ENCODE measurements at places on chromosomes 4 and X.

DNA sequence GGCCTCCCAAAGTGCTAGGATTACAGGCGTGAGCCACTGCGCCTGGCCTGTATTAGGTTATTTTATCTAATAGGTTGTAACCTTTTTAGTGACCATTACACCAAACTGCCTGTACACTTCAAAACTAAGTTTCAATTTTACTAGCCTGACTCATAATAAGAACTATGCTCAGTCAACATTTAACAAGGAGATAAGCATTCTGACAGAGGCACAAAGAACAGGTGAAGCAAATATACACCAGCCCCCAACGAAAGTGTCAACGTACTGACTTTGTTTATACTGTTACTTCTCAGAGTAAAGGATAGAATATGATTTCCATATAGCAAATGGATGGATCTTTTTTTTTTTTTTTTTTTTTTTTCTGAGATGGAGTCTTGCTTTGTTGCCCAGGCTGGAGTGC is 62.8 kb downstream of the SHISA3 start:
- DNase-seq, result no peak

- DNase-seq, result no peak
Observed at GRCh38 chr4:38080061-38080974, 120.1 kb downstream of the PTTG2 start.

DNA sequence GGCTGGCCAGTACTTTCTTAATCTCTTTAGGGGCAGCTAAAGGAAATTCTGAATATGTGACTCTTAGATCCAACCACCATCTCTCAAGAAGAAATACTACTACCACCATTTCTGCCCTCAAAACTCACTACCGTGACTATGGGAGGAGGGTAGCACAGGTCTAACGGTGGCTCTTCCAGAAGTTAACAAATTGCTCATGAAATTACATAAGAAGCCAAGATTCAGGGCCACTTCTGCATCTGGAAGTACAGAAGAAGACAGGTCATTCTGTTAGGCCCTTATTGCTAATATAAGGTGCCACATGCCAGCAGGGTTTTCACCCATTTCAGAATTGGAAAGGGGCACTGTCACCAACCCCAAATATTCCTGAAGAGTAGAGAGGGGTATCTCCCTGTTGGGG is 19.6 kb upstream of the NKRF start:
- no peak for DNase-seq

GRCh38 chr4:24287096-24287495 is 297.3 kb downstream of the DHX15 start:
- no peak for DNase-seq

- no peak for DNase-seq
Observed at GRCh38 chr4:139686130-139686529, 20.5 kb downstream of the MGST2 start.

DNA sequence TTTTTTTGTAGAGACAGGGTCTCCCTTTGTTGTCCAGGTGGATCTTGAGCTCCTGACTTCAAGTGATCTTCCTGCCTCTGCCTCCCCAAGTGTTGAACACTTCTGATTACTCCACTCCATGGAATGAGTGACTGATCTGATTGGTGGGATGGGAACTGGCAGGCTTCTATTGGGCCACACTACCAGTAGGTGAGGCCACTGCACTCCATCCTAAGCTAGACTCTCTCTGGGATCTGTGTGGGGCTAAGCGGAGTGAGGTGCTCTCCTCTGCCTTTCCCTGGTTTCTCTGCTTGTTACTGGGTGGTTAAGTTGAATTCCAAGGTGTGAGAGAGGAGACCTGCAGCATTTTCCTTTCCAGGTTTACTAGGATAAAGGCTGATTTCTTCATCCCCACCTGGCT is 58.7 kb downstream of the ENOPH1 start:
- DNase-seq, result no peak

DNA sequence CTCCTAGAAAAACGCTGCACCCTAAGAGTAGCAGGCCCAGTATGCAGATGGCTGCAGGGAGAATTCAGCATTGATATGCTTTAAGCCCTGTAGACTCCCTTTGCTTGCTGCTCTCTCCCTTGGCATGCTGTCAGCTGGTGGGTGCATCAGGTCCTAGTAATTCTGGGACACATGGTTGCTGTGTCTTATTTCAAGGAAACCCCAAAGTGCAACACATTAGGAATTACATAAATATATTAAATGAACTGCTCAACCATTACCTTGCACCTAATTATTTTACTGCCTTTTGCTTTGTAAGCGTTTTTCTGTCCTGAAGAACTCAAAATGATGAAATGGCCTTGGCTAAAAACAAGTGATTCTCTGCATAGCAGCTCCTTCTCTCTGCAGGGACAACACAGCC is 516.3 kb downstream of the ZIC3 start:
- DNase-seq, result no peak

- DNase-seq, result no peak
Observed at GRCh38 chr4:101262683-101263082, 84.6 kb downstream of the PPP3CA start.

- DNase-seq, result no peak
Observed at GRCh38 chr4:82419451-82419850, 10.8 kb downstream of the HNRNPDL start.

- DNase-seq, result peak; percentile 80
Observed at GRCh38 chr4:145609481-145610427, 9.4 kb upstream of the MMAA start.
